ENCODE measurements at places on chromosomes 2 and 18. TPM values are rescaled to one million over a fixed set of nuclear protein-coding genes. Genes with fewer than 3 reads are reported as not detected.
A peak's percentile ranks its signal among the peaks of the same experiment; 100 is the strongest.

GRCh38 chr2:176206682-176207081, 18.2 kb downstream of the HOXD1 start:
- DNase-seq, result no peak
- H3K27ac ChIP-seq, result no peak overlapping the region
- no peak overlapping the region for H3K4me3 ChIP-seq
- H3K4me1 ChIP-seq, result peaks cover under 1% of the 10 kb centered on the region

Gene EPB41L3
- total RNA-seq, result 16.8 TPM

DNA sequence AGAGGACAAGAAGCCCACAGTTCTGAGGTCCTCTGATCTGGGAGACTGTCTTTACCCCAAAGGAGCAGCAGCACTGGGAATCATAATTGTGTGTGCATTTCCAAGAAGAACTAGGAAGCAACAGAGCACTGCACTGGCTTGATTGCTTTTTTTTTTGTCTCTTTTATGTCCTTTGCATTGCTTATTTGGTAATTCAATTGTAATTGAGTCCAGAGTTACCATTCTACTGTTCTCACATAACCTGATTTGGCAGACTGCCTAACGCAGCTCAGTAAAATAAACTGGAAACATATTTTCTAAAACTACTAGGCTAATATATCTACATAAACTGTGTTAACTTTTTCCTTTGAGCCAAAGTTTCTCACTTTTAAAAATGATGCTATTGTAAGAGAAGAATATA, 190.3 kb upstream of the SLC8A1 start:
- no peak overlapping the region for H3K4me3 ChIP-seq
- no peak overlapping the region for H3K27ac ChIP-seq
- no peak for DNase-seq
- no peaks in the 10 kb centered on the region for H3K27me3 ChIP-seq

Gene SS18
- 94.6 TPM for total RNA-seq

GRCh38 chr2:173357346-173357745, 2.7 kb downstream of the CDCA7 start:
- H3K27ac ChIP-seq, result no peak overlapping the region
- no peak overlapping the region for H3K4me3 ChIP-seq
- H3K27me3 ChIP-seq, result peaks cover 1% of the 10 kb centered on the region
- no peak for DNase-seq
- no peaks in the 10 kb centered on the region for H3K36me3 ChIP-seq

Gene SPEG
- total RNA-seq, result 6.1 TPM

GRCh38 chr2:41873102-41874031, 174.5 kb upstream of the PKDCC start:
- no peak overlapping the region for H3K4me3 ChIP-seq
- no peak for DNase-seq
- H3K4me1 ChIP-seq, result peaks cover 2% of the 10 kb centered on the region
- no peak overlapping the region for H3K27ac ChIP-seq

DNA sequence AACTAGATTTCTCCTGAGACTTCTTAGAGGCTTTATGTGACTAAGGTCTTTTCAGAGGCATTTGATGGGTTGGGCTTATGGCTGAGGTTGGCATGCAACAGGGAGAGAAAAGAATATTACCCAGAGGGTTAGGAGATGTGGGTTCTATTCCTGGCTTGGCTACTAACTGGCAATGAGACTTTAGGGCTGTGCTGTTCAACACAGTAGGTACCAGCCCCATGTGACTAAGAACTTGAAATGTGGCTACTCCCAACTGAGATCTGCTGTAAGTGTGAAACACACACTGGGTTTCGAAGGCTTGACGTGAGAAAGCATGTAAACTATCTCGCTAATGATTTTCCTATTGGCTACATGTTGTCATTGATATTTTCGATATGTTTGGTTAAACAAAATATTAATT, 324.9 kb upstream of the SLC14A2 start:
- no peak for DNase-seq
- H3K27ac ChIP-seq, result no peak overlapping the region
- no peaks in the 10 kb centered on the region for H3K27me3 ChIP-seq
- H3K36me3 ChIP-seq, result no peaks in the 10 kb centered on the region
- no peaks in the 10 kb centered on the region for H3K4me1 ChIP-seq

DNA sequence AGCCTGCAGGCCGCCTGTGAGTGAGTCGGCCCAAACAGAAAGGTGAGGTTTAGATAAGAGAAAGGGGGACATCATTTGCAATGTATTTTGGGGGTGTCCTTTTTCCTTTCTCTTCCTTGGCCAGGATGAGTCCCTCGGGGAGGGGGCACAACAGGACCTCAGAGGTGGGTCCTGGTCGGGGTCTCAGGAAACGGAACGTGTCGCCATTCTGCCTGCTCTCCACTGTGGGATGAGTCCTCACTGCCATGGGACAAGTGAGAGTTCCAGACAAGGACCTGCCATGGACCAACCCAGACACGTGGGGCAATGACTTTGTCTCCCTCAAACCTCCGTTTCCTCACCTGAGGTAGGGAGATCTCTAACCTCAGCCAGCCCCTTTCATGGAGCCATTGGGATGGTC, 67.9 kb upstream of the TAF1B start:
- DNase-seq, result no peak
- H3K27ac ChIP-seq, result no peak overlapping the region
- H3K36me3 ChIP-seq, result peaks cover 3% of the 10 kb centered on the region
- peaks cover 12% of the 10 kb centered on the region for H3K4me1 ChIP-seq

DNA sequence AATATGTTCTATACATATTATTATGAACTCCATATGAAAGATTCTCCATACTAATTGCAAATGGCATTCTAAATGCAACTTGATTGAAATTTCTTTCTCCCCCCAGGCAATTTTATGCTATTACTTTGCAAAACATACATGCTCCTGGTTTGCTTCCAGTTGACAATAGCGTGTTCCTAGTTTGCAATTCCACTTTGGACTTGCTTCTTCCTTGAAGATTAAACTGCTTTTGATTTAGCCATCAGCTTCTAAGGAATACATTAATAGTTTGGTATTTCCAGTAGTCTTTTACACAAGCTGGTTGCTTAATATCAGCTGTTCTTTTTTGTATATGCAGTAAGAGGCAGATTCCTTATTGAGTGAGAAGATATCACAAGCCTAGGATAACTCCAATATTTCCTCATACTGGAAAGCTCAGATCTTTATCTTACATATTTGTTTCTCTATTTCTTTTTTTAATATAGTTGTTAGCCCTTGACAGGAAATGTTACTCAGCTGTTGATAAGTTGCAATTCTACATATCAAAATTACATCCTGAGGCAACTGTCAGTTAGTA, 1941.7 kb upstream of the LRRTM1 start:
- H3K4me3 ChIP-seq, result no peak overlapping the region
- no peaks in the 10 kb centered on the region for H3K27me3 ChIP-seq
- no peak for DNase-seq
- H3K27ac ChIP-seq, result no peak overlapping the region
- peaks cover 11% of the 10 kb centered on the region for H3K4me1 ChIP-seq

DNA sequence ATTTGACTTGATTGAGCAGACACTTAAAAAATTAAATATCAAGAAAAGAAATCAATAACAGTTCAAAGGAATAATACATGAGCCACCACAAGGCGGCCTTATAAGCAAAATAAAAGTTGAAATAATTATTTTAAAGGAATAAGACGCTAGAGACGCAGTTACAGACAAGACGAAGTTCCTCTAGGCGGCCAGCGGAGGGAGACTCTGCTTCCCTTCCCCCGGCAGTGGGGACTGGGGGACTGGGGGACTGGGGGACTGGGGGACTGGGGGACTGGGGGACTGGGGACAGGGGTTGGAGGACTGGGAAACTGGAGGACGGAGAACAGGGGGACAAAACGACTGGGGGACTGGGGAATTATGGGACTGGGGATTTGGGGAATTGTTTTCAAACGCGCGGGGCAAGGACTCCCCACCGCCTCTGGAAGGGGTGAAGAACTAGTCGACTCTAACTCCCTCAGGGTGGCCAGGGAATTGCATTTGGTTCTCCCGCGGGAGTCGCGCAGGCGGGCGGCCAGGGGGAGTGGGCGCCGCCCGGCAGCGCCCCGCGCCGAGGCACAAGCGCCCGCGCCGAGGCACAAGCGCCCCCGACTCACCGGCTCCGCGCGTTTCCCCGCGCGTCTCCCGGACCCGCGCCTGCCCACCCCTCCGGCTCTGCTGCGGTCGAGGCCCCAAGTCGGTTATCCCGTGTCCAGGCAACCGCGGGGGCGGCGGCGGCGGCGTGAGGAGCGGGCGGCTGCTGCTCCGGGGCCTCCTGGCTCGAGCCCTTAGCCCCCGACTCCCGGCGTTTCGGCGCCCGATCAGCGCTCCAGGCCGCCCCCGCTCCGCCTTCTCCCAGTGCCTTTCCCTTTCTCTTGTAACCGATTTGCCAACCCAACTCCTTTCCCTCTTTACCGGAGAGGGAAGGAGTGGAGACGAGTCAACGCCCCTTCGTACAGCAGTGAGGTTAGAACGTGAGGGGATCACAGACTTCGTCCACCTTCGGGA, at the start of gene CCDC178:
TSS of gene CCDC178 (minus strand) at position 662 of the 984 bp plus-strand sequence. CDS start 28,633 bp downstream, outside the sequence.
- peak within 1 kb of the TSS; percentile 79 for H3K27ac ChIP-seq
- peaks cover 3% of the 10 kb centered on the region for H3K4me1 ChIP-seq
- peak within 1 kb of the TSS; percentile 96 for H3K4me3 ChIP-seq
- no peaks in the 10 kb centered on the region for H3K27me3 ChIP-seq
- peak; percentile 71 for DNase-seq

Gene G6PC2
- total RNA-seq, result not detected

DNA sequence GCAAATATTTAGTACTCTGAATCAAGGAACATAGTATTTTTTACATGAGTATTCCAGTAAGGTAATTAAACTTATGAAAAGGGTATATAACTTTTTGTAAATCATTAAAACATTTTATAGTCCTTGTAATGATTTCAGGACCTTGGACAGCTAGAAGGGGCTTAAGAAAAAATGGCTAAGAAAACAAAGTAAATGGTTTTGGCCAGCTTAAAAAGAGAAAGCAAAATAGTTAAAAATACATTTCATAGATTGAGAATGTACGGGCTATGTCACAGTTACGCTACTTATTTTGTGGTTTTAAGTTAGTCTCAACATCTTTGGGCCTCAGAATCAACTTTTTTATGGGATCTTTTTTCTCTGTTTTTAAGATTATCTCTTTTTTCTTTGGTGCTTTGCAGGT, 26.7 kb downstream of the POLI start:
- no peak for DNase-seq
- H3K36me3 ChIP-seq, result no peaks in the 10 kb centered on the region
- no peaks in the 10 kb centered on the region for H3K27me3 ChIP-seq
- no peaks in the 10 kb centered on the region for H3K4me1 ChIP-seq
- no peak overlapping the region for H3K27ac ChIP-seq
- no peak overlapping the region for H3K4me3 ChIP-seq

GRCh38 chr2:239564587-239564986, 163.8 kb upstream of the HDAC4 start:
- H3K27ac ChIP-seq, result no peak overlapping the region
- no peak for DNase-seq
- H3K36me3 ChIP-seq, result no peaks in the 10 kb centered on the region
- H3K27me3 ChIP-seq, result peaks cover 4% of the 10 kb centered on the region
- no peaks in the 10 kb centered on the region for H3K4me1 ChIP-seq

- peaks cover 6% of the 10 kb centered on the region for H3K27me3 ChIP-seq
- H3K4me1 ChIP-seq, result peaks cover 11% of the 10 kb centered on the region
- peak; percentile 66 for DNase-seq
- H3K27ac ChIP-seq, result peak overlapping the region; percentile 61
- H3K4me3 ChIP-seq, result peak overlapping the region; percentile 93
These were observed 1.2 kb downstream of the BCL11A start for GRCh38 chr2:60552078-60552850.

Gene OR6B2
- 0.23 TPM for total RNA-seq

Measured in endothelial cell (in vitro differentiated cells).